ENCODE measurements at places on chromosomes 6 and 20.

DNA sequence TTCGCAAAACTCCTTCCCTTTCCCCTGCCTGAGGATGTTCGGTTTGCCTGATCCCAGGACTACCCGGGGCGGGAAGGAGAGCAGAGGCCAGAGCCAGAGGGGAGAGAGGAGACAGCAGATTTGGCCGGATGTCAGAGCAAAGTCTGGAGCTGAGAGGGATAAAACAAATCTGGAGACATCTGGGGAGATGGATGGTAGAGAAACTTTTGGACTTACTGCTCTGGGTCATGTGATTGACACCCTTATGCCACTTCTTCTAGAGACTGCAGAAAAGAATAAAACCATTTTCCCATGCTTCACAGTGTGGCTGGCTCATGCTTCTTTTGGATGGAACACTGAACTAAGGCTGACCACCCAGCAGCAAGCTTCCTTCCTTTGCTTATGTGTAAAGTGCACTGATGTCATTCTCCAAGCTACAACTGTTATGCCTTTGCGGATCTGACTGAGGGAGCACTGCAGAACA lies 174.7 kb downstream of the FOXC1 start:
- no peak for DNase-seq

DNA sequence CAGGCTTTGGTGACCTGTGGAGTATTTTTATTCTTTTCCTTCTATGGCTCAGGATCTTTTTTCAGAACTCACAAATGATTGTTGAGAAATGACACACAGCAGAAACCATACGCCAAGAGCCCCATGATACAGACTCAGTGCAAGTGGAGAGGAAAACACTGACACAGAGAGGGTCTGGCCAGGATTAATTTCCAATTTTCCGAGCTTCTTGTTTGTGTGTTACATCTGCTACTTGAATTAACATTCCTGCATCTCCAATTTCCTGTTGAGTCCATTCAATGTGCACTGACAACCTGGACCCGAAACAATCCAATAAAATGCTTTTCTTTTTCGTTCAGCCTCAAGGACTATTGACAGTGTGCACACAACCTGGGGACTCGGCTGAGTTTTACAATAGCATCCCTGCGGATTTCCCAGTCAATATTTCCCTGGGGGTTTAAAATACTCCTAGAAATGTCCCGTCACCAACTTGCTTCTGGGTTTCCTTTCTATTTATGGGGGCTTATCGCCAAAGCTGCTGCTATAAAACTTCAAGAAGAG lies 4.9 kb upstream of the MLN start:
- no peak for DNase-seq

GRCh38 chr6:85126485-85127167 lies 323.3 kb upstream of the NT5E start:
- peak; percentile 7 for DNase-seq

DNA sequence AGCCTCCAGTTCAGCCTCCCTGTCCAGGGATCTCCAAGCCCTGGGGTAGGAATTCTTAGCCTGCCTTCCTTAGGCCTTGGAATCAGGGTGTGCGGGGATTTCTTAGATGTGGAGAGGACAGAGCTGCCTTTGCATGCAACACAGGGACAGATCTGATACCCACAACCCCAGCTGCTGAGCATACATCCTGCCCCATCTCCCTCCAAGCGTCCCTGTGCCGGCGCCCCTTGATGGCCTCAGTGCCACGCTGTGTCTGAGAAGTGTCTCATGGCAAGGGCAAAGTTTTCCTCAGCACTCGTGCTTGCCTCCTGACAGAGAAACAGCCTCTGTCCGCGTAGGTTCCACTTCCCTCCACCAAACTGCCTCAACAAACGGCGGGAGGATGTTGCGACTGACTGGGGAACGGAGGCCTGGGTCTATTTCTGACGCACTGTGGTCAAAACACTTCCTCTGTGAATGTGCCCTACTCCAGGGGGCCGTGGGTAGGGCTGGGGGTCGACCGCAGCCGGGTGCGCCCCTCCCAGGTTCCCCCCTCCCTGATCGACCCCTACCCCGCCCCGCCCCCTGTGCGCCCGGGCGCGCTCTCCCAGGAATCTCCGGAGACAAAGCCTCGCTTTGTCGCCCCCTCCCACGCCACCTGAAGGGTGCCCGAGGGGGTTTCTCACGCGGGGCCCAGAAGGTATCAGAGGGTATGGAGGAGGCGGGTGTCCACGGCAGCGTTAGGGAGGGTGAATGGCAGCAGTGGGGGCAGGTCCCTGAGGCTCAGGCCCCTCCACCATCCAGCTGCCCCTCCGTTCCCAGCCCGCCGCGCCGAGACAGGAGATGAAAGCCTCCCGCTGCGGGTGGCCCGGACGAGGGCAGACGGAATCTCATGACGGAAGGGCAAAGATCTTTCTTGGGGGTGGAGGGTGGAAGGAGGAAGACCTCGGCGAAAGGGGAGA lies 806 bp downstream of the MICAL1 start:
- DNase-seq, result peak; percentile 32

GRCh38 chr20:60361761-60362395 lies 403.7 kb downstream of the CDH26 start:
- no peak for DNase-seq

GRCh38 chr6:112289038-112289566 lies 34.7 kb upstream of the LAMA4 start:
- DNase-seq, result no peak

- DNase-seq, result no peak
Observed at GRCh38 chr6:98014442-98015201, 731.6 kb upstream of the MMS22L start.

DNA sequence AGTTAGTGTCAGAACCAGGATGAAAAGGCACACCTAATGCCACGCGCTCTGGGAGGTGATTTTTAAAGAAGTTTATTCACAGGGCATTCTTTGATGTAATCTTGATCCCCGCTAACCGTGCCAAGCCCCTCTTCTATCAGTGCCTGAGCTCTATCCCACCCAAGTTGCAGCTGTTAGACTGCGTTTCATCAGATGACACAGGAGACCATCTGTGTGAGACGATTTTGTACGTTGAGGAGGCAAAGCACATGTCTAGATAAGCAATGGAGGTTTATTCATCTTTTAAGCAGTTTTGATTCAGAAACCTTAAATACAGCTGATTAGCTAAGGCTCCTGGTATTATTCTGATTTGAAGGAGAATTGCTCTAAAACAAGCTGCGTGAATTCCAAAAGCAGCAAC lies 18.6 kb downstream of the RNASET2 start:
- no peak for DNase-seq
